ENCODE measurements at places on chromosomes 16 and 17.

- H3K4me3 ChIP-seq: no peak overlapping the region
- peaks cover 26% of the 10 kb centered on the region for H3K4me1 ChIP-seq
- no peaks in the 10 kb centered on the region for H3K27me3 ChIP-seq
Measured at GRCh38 chr16:11194913-11195312, 61.1 kb downstream of the SOCS1 start.

DNA sequence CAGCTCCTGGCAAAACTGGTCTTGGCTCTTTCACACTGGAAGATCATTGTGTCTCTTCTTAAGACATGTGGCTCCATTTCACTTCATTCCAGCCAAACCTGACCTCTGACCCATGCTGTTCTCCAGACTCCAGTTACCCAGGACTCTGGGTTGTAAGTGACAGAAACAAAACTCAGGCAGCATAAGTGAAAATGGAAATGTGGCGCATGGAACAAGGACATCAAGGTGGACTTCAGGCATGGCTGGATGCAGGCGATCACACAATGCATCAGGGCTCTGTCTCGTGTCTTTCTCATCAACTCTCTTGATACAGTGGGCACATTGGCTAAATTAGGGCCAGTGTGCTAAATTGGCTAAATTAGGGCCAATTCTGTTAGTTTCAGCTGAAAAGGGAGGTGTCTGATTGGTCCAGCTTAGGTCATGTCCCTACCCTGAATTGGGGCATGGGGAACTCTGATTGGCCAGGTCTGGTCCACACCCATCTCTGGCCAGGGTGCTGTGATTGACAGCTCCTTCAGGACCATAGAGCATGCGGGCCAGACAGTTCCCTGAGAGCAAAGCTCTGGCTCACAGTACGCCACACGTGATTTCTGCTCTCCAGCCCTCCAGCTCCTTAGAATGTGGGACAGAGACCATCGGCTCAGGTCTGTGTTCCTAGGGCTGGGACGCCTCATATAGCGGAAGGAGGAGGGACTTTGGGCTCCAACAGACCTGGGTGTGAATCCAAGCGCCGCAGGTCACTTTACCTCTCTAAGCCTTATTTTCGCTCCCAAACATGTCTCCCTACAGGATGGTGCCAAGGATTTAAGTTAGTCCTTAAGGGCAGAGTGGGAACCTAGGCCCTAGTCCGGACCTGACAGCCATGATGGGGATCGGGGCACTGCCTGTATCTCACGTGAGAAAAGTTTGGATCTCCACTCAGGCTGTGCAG is 17.5 kb downstream of the SOCS1 start:
- no peak for DNase-seq
- H3K4me1 ChIP-seq: peaks cover 36% of the 10 kb centered on the region
- H3K36me3 ChIP-seq: no peaks in the 10 kb centered on the region

DNA sequence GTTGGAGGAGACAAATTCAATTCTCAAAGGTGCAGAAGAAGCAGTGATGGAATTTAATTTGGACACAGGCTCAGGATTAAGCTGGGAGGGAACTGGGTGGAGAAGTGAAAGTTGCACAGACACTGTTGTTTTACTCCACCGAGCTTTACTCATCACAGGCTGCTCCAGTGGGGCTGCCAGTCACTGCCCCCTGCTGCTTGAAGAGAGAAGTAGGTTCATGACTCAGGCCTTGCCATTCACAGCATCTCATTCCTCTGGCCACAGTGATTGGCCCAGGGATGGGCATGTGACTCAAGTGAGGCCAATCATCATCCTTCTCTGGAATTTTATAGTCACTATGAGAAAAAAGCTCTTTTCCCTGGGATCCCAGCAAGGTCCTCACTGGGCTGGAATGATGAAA is 11.8 kb downstream of the GNAO1 start:
- no peaks in the 10 kb centered on the region for H3K4me1 ChIP-seq
- H3K27ac ChIP-seq: no peak overlapping the region
- H3K36me3 ChIP-seq: no peaks in the 10 kb centered on the region
- H3K4me3 ChIP-seq: no peak overlapping the region

GRCh38 chr17:4425398-4425797 is 8.3 kb upstream of the SPNS3 start:
- peaks cover 3% of the 10 kb centered on the region for H3K4me1 ChIP-seq
- H3K27ac ChIP-seq: no peak overlapping the region
- no peak for DNase-seq
- H3K27me3 ChIP-seq: no peaks in the 10 kb centered on the region

GRCh38 chr17:78132084-78132676 is 1.6 kb downstream of the TMC8 start:
- peak overlapping the region; percentile 65 for H3K4me3 ChIP-seq
- H3K4me1 ChIP-seq: peaks cover 58% of the 10 kb centered on the region
- peak overlapping the region; percentile 54 for H3K27ac ChIP-seq
- no peaks in the 10 kb centered on the region for H3K27me3 ChIP-seq

DNA sequence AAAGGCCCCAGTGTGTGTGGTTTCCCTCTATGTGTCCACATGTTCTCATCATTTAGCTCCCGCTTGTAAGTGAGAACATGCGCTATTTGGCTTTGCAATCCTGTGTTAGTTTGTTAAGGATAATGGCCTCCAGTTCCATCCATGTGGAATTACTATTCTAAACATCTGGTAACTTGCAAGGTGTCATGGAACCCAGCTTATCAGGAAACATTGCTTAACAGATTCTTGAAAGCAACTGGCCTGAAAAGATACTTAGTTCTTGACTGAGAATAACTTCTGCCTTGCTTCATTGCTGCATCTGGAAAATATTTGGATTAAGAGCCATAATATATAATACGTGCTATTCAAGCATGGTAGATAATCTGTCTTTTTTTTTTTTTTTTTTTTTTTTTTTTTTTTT is 27.8 kb downstream of the PAFAH1B1 start:
- no peak for DNase-seq
- no peak overlapping the region for H3K4me3 ChIP-seq
- H3K36me3 ChIP-seq: peaks cover 26% of the 10 kb centered on the region
- H3K27me3 ChIP-seq: no peaks in the 10 kb centered on the region
- H3K4me1 ChIP-seq: peaks cover 48% of the 10 kb centered on the region
- H3K27ac ChIP-seq: no peak overlapping the region

DNA sequence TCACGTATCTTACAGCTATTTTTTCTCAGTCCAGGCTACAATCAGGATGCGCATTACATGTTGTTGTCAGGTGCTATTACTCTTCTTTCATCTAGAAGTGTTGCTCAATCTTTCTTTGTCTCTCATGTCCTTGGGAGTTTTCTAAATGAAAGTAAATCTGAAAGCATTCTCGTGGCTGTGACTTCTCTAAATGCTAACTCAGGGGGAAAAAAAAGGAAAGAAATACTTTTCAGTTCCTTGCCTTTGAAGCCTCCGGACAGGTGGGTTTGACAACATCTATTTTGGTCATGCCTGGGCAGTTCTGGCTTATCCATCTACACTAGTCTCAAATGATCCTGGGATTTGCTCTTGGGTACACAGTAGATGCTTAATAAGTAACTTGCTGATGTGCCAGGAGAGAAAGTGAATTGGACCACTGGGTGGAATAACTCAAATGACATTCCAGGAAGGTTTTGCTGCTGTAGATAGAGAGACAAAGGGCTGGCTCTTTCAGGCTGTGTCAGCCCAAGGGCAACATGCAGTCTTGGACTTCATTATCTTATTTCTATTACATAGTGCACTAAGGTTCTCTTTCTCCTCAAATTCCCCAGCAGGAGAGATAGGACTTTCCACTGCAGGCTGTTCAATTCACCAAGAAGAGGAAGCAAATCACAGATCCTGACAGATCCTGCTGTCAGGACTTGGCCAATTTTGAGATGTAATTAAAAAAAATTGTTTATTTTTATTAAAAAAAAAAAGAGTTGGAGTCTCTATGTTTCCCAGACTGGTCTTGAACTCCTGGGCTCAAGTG is 63.6 kb upstream of the NFAT5 start:
- no peak overlapping the region for H3K4me3 ChIP-seq
- H3K4me1 ChIP-seq: peaks cover 6% of the 10 kb centered on the region
- DNase-seq: no peak

GRCh38 chr17:17757956-17758845 is 76.9 kb downstream of the RAI1 start:
- H3K4me1 ChIP-seq: peaks cover 18% of the 10 kb centered on the region
- no peaks in the 10 kb centered on the region for H3K27me3 ChIP-seq
- no peak overlapping the region for H3K27ac ChIP-seq
- H3K4me3 ChIP-seq: no peak overlapping the region

DNA sequence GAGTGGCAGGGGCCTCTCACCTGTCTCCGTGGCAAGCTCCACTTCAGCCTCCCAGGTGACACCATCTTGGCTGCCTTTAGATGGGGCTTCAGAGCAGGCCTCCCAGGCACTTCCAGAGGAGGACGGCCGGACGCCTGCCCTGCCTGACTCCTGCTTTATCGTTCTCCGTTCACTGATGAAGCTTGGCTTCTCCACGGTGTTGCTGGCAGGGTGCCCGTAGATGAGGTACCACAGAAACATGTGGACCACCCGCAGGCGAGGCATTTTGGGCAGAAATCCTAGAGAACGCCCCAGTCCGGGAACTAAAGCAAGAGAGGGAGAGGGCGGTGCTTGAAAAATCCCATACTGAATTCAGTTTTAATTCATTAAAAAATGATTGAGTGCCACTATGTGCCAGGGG is 54.5 kb downstream of the GTF3C1 start:
- H3K27ac ChIP-seq: no peak overlapping the region
- no peaks in the 10 kb centered on the region for H3K27me3 ChIP-seq
- peaks cover 31% of the 10 kb centered on the region for H3K36me3 ChIP-seq
- no peaks in the 10 kb centered on the region for H3K4me1 ChIP-seq

DNA sequence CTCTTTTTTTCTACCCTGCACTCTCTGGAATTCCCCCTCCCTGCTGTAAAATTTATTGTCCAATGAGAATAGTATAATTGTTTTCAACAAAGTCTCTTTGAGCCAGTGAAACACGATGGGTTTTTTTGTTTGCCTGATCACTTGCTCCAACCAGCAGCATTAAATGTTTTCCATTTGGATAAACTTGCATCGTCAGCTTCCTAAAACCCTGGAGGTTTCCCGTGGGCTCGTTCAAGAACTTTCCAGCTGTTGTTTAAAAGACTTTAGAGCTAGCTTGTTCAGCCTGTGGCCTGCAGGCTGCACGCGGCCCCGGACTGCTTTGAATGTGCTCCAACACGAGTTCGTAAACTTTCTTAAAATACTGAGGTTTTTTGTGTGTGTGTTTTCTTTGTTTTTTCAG is 14.9 kb downstream of the NAGPA start:
- no peak for DNase-seq
- H3K27me3 ChIP-seq: no peaks in the 10 kb centered on the region
- H3K27ac ChIP-seq: no peak overlapping the region
- H3K4me1 ChIP-seq: no peaks in the 10 kb centered on the region
- H3K4me3 ChIP-seq: no peak overlapping the region

GRCh38 chr16:66254751-66255150 is 111.7 kb upstream of the CDH5 start:
- no peak overlapping the region for H3K27ac ChIP-seq
- DNase-seq: no peak
- H3K36me3 ChIP-seq: no peaks in the 10 kb centered on the region
- no peaks in the 10 kb centered on the region for H3K4me1 ChIP-seq
- H3K27me3 ChIP-seq: peaks cover 3% of the 10 kb centered on the region

GRCh38 chr16:63050391-63050790 is 1014.2 kb upstream of the CDH8 start:
- no peak overlapping the region for H3K27ac ChIP-seq
- no peak for DNase-seq
- no peaks in the 10 kb centered on the region for H3K36me3 ChIP-seq
- H3K4me3 ChIP-seq: no peak overlapping the region

GRCh38 chr16:75099738-75100602 is 16.6 kb downstream of the LDHD start:
- H3K36me3 ChIP-seq: peaks cover 14% of the 10 kb centered on the region
- peak; percentile 76 for DNase-seq
- peak overlapping the region; percentile 50 for H3K4me3 ChIP-seq
- H3K27me3 ChIP-seq: no peaks in the 10 kb centered on the region
- H3K4me1 ChIP-seq: peaks cover 57% of the 10 kb centered on the region

DNA sequence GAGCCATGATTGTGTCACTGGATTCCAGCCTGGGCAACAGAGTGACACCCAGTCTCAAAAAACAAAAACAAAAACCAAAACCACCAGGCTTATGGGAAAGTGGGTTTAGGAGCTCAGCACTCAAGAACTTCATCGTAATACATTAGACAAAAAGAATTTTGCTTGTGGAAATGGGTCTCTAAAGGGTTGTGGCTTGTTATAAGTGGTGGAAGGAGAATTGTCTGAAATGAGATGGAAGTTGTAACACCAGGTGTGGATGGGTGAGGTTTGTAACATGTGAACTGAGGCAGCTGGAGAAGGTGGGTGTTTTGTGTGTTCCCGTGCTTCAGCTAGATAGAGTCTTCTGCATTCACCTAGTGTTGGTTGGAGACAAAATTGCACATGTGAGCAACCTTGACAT is 35.8 kb downstream of the CDH1 start:
- H3K4me1 ChIP-seq: peaks cover 8% of the 10 kb centered on the region
- no peak overlapping the region for H3K4me3 ChIP-seq
- peaks cover 1% of the 10 kb centered on the region for H3K27me3 ChIP-seq
- H3K36me3 ChIP-seq: no peaks in the 10 kb centered on the region

GRCh38 chr17:21687136-21687953 is 5.0 kb upstream of the KCNJ18 start:
- no peak overlapping the region for H3K4me3 ChIP-seq
- no peak overlapping the region for H3K27ac ChIP-seq
- no peak for DNase-seq
- no peaks in the 10 kb centered on the region for H3K36me3 ChIP-seq
- no peaks in the 10 kb centered on the region for H3K4me1 ChIP-seq

- H3K27me3 ChIP-seq: peaks cover 14% of the 10 kb centered on the region
- peaks cover 1% of the 10 kb centered on the region for H3K36me3 ChIP-seq
- H3K4me3 ChIP-seq: no peak overlapping the region
Measured at GRCh38 chr16:7303660-7304200, 28.9 kb upstream of the RBFOX1 start.

GRCh38 chr17:82963104-82963950 is 116.1 kb upstream of the METRNL start:
- H3K27ac ChIP-seq: no peak overlapping the region
- H3K36me3 ChIP-seq: peaks cover 4% of the 10 kb centered on the region
- peak; percentile 56 for DNase-seq

GRCh38 chr16:87809150-87809902 is 43.5 kb upstream of the KLHDC4 start:
- H3K36me3 ChIP-seq: peaks cover 2% of the 10 kb centered on the region
- no peak overlapping the region for H3K27ac ChIP-seq
- no peak overlapping the region for H3K4me3 ChIP-seq
- H3K4me1 ChIP-seq: peaks cover 23% of the 10 kb centered on the region
- DNase-seq: peak; percentile 28

Measured in activated CD4-positive, alpha-beta memory T cell treated with anti-CD3 and anti-CD28 coated beads for 36 hours (primary cell).